ENCODE measurements at places on chromosomes 16 and 17.

DNA sequence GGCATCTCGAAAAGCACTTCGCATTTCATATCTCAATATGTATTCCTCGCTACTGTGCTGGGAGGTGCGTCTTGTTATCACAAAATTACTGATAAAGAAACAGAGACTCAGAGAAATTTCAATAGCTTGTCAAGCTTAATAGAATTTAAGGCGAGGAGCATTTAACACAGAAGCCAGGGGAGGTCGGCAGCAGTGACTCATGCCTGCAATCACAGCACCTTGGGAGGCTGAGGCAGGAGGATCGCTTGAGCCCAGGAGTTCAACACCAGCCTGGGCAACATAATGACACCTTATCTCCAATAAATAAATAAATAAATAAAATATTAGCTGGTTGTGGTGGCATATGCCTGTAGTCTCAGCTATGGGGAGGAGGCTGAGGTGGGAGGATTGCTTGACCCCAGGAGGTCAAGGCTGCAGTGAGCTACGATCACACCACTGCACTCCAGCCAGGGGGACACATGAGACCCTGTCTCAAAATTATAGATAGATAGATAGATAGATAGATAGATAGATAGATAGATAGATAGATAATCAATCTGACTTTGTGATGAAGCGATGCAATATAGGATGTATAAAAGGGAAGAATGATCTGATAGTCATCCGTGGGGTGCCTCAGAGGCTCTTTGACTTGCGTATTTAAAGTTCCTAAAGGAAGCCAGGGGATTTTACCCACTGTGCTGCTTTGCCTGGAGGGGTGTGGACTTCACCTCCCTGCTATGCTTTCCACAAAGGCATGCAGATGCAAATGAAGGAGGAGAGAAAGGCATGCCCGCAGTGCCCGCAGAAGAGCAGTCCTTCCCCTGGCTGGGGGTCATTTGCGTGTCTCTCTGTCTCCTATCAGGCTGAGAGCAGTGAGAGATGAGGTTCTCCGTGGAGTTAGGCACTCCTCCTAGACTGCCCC, 15.9 kb upstream of the USP10 start:
- no peak for DNase-seq

- no peak for DNase-seq
Measured at GRCh38 chr16:87066133-87067002, 250.8 kb downstream of the C16orf95 start.

GRCh38 chr17:61209106-61209439, 190.6 kb upstream of the TBX2 start:
- no peak for DNase-seq

DNA sequence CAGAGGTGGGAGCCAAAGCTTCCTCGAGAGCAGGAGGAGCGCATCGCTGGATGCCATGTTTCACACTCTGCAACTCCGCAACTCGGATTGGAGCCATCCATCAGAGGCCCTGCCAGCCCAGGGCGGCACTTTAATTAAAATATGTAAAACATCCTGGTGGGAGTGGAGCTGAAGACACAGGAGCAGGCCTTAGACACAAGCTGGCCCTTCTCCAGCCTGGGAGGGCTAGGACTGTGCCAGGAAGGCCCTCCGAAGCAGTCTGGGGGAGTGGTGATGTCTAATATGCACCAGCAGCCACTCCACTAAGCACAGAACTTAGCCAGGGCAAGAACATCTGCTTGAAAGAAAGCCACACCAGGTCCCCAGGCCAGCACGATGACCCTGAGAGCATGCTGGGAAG, 5.8 kb upstream of the CCDC182 start:
- DNase-seq: no peak

DNA sequence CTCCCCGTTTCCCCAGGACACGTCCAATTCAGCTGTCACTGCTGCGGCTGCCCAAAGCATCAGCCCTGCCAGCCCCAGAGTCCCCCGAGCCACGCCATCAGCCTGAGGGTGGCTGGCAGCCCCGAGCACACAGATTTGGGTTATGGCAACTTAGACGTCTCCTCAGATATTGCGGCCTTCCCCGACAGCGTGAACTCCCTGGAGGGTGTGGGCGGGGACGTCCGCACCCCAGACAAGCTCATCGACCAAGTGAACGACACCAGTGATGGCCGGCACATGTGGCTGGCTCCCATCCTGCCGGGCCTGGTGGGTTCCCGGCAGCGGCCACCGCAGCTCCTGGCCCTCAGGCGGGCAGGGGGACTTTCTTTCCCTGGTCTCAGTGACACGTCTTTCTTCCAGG, 224.8 kb downstream of the KATNIP start:
- DNase-seq: no peak

- DNase-seq: peak; percentile 71
Measured at GRCh38 chr17:49987681-49988441, 7.2 kb downstream of the DLX3 start.

- no peak for DNase-seq
Measured at GRCh38 chr16:4159726-4160125, 43.5 kb upstream of the ADCY9 start.

DNA sequence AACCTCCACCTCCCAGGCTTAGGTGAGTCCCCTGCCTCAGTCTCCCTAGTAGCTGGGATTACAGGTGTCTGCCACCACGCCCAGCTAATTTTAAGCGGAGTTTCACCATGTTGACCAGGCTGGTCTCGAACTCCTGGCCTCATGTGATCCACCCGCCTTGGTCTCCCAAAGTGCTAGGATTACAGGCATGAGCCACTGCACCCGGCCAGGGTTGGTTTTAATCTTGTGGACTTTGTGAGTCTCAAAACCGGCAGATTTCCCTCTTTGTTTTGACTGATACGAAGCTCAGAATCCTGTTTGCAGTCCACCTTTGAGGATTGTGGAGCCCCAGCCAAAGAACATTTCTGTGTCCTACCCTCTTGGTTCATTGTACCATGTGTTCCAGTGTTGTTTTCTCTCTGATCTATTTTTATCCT, 16.4 kb upstream of the CPSF4L start:
- DNase-seq: no peak

DNA sequence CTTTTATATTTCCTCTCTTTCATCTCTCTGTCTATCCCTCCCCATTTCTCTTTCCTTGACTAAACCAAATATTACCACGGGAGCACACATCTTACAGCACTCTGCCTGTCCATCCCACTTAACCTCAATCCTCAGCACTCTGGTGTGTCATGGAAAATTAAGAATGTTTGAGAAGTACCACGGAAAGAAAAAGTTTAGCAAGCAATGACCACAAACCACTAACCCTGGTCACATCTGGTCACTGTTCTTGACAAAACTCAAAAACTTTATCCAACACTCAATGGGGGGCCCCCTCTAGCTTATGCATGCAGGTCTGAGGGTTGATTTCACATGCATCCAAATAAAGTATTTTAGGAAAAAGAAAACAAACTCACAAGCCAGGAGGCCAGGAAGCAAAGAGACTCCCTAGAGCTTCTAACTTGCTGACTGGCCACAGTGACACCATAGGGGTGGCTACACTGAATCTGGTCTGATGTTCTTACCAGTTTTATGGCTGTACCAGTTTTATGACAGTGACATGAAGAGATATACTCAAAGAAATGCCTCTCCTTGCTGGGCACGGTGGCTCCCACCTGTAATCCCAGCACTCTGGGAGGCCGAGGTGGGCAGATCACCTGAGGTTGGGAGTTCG, 229.2 kb downstream of the STX8 start:
- DNase-seq: no peak

DNA sequence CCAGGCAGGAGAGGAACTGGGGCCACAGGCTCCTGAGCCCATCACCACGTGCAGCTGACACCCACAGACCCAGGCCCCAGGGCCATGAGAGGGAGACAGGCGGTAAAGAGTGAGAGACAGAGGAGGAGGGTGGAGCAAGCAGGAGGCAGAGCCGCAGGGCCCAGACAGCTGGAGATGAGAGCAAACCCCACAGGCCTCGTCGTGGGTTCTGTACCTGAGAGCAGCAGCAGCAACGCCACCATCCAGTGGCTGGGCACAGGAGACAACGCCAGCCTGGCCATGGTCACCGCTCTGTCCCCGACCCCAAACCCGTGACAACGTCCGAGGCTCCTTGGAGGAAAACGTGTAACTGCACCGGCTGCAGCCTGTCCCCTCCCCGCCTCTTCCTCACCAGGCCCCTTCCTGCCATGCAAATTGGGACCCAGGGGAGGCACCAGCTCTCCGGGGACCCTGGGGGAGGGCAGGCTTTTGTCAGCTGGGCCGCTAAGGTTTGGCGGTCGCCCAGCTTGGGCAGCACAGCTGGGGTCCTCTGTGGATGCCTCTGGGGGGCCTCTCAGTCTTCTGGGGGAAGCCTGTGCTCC, at the start of gene CD79B:
CD79B (minus strand) TSS at position 351 of the 581 bp plus-strand sequence; CDS start at position 281, 70 bp downstream.
- no peak for DNase-seq

GRCh38 chr17:78970834-78971755, 8.6 kb downstream of the LGALS3BP start:
- peak; percentile 58 for DNase-seq

- DNase-seq: no peak
Measured at GRCh38 chr17:32239456-32239855, 26.2 kb upstream of the RHBDL3 start.

DNA sequence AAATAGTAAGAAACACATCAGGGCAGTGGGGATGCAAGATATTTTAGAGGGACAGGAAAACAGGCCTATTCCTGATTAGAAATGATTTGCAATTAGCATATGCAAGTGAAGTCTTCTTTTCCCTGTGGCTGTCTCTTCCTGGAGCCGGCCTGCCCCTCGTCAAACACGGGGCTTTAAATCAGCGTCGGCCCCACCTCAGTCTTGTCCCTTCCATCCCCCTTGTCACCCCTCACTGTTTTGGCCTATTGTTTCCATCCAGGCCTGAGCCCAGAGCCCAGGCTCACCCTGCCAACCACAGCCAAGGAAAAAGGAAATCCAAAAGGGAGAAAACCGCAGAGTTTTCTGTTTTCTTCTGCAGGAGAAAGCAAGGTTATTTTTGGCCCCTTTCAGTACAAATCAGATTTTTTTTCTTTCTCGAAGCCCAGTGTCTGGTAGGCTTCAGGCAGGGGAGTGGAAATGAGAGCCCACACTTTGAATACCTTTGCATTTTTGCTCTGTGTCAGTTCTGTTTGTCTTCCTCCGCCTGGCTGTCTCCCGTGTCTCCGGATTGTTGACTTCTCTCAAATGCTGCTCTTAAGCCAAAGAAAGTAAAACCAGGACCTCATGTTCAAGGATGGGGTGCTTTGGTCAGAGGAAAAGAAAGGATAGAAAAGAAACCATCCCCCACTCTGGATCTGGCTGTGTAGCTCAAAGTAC, 399.9 kb upstream of the CDH11 start:
- DNase-seq: no peak

DNA sequence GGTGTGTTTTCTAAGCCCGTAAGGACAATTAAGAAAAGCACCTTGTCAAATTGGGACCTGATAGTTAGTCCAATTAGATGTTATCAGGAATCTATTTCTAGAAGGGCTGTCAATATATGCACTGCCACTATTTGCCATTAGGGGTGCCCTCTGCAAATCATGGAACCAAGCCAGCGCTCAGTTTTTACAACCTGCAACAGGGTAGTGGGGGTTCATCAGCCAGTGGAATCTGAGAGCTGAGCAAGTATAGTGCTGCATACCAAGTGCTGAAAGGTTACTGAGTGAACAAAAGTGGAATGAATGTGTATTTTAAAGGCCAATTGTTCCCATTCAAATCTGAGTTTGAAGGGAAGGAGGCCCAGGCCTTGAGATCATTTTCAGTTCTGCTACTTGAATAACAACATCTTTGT, 10.4 kb downstream of the PRR11 start:
- peak; percentile 4 for DNase-seq

DNA sequence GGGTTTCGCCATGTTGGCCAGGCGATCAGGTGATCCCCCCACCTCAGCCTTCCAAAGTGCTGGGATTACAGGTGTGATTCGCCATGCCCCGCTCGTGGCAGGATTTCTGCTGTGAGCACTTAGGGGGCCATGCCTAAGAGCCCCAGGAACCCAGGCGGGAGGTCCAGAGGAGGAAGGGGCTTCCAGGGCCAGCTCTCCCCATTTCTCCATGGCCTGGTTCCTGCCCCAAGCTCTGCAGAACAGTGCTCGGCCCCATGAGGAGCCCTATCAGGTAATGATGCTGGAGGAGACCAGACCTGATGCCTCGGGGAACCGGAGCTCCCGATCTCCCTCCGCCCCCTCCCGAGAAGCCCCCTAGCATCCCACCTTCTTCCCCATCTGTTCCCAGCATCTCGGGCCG, 53.6 kb downstream of the RMI2 start:
- no peak for DNase-seq

- no peak for DNase-seq
Measured at GRCh38 chr17:63693411-63694113, 6.4 kb downstream of the LIMD2 start.

DNA sequence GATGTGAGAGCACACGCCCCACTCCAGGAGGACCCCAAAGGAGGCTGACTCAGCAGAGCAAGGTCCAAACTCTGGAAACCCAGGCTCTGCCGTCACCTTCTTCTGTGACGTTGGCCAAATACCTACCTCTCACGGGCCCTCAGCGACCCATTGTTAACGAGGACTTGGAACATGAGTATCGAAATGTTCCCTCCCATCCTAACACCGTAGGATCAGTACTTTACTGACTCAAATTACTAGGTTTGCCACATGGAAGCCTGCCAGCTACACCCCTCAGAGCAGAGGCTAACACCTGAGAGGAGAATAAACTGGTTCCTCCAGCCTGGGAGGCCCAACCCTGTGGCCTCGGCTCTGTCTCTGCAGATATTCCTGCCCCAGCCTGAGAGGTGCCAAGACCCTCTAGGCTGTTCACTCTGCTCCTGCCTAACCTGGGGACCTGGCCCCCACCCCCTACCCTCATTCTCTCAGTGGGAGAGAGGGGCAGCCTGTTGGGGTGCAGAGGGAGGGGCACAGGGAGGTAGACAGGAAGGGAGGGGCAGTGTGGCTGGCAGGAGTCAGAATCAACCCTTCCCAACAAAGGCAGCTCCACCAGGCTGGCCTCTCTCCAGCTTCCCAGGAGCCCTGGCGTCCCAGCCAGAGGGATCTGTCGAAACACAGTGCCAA, 4.4 kb downstream of the PITPNM3 start:
- DNase-seq: peak; percentile 2

GRCh38 chr17:274902-275301, 77.7 kb downstream of the RPH3AL start:
- DNase-seq: no peak

GRCh38 chr16:66171578-66171977, 194.9 kb upstream of the CDH5 start:
- DNase-seq: no peak

DNA sequence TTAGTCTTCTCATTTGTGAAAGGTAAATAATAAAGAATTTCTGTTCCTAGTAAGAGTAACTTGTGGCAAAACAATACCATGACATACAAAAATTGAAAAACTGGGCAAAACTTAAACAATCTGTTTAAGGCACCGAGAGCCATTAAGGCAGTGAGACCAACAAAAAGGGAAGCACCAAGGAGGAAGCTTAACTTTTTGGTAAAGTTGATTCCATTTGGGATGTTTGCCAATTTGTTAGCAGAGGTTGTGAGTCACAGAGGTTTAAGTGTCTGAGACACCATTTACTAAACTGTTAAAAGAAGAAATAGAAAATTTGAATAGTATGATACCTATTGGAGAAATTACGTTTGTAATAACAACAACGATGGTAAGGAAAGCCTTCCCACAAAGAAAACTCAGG, 4.9 kb downstream of the SLC35G3 start:
- no peak for DNase-seq

- no peak for DNase-seq
Measured at GRCh38 chr17:63364944-63365343, 81.2 kb downstream of the CYB561 start.

GRCh38 chr16:79463841-79464240, 136.7 kb downstream of the MAF start:
- no peak for DNase-seq
